C1 segment of cervical spinal cord (tissue), 14 donors: ENCODE measurements at places on chromosomes 16 and 17.
A peak's percentile ranks its signal among the peaks of the same experiment; 100 is the strongest.

DNA sequence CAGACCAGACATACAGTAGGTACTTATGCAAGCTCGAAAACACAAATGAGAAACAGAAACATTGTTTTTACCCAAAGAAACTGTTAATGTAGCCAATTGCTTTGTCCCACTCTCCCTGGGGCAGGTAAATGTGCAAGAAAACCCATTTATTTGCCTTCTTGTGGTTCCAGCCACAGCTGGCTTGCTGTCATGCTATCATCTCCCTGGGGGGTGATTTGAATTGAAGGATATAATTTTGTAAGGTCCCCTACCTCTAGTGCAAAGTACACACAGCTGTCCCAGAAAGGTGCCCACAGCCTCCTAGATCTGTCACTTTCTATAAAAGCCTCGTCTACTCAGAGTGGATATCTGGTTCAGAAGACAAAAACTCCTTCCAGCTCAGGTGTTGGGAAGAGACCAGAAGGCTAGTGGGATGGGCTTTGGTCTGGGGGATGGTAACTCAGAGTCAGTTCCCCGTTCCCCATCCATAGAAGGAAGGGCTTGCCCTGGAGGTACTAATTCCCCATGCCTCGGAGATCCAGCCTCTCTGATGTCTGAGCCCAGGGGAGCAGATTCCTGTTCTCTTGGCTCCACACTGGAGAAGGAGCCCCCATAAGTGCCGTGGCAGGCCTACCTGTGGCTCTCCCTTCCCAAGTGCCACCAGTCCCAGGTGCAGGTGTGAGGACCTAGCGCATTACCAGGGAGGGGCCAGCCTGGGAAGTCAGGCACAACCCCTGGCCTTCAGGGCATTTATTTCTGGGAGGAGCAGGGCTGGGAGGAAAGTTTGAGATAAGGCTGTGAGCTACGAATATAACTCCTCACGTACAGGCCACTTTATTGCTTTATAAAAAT lies 2.4 kb upstream of the PRR15L start:
- DNase-seq: no peak

DNA sequence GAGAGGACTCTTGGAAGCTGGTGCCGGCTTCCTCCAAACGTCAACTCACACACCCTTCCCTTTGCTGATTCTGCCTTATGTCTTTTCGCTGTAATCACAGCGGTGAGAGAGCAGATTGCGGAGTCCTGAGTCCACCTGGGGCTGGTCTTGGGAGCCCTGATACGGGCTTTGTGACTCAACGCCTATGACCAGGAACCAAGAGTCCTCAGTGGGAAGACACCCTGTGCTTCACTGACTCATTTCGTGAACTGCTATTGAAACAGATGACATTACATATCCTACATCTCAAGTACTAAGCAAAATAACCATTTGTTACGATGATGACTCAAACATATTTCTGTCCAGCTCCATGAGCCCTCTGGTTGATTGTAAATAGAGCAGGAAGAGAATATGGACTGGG lies 90.7 kb upstream of the CREBBP start:
- no peak for DNase-seq

GRCh38 chr16:30615358-30616091 lies 5.3 kb upstream of the ZNF689 start:
- DNase-seq: peak; percentile 31

- DNase-seq: no peak
Observed at GRCh38 chr16:83651871-83652270, 155.9 kb upstream of the HSBP1 start.

DNA sequence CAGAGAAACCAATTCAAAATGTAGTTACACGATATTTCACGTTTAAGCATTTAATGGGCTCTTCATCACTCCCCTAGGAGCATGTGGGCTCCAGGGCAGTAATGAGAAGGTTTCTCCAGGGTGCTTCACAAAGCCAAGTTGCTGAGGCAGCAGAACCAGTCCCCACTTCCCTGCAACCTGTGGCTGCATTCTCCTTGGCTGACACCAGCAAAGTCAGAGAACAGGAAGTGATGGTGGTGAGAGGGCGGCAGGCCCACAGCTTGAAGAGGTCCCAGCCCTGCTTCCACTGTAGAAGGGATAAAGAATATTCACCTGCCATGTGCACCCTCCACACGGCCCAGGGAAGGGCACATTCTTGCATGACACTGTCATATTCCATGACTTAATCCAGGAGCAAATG lies 133.2 kb downstream of the CBLN1 start:
- no peak for DNase-seq

DNA sequence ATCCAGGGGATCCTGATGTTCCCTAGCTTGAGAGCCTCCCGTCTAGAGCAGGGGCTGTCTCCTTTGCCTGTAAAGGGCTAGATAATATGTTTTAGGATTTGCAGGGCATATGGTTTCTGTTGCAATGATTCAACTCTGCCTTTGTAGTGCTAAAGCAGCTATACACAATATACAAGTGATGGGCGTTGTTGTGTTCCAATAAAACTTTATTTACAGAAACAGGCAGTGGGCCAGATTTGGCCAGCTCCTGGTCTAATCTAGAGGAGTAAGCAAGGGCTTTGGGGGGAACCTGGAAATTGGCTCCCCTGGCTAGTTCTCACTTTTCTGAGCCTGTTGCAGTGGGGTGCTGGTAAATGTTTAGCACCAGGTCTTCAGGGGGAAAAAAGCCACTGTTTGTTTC lies 13.8 kb downstream of the WWOX start:
- DNase-seq: no peak

GRCh38 chr16:50718761-50719400 lies 23.0 kb upstream of the CYLD start:
- DNase-seq: no peak

GRCh38 chr17:77694391-77695363 lies 263.8 kb upstream of the TNRC6C start:
- no peak for DNase-seq
